Fibroblast of pulmonary artery (primary cell): ENCODE measurements at places on chromosomes 7 and 10.

GRCh38 chr7:106054971-106055532 lies 57.1 kb downstream of the SYPL1 start:
- DNase-seq: no peak

- peak; percentile 10 for DNase-seq
Observed at GRCh38 chr10:132306864-132307751, 642 bp downstream of the STK32C start.

- no peak for DNase-seq
Observed at GRCh38 chr7:6546498-6547251, 4.6 kb downstream of the GRID2IP start.

GRCh38 chr10:97718178-97718577 lies 4.6 kb downstream of the MARVELD1 start:
- no peak for DNase-seq

DNA sequence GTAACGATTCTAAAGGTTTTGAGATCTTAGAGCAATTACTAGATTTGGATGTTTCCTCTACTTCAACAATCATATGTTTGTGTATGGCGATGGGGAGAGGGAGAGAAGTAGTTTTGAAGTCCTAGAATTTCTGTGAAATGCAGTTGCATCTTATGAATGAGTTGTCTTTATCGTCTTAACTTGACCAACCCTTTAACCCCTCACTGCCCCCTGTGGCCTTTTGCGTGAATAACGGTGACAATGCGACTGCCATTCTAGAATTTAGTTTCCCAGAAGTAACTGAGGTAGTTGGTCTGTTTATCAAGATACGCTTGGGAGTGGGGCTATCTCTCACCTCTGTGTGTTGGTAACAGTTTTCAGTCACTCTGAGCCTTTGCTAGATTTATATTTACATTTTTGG lies 204.6 kb downstream of the HDAC9 start:
- DNase-seq: no peak

DNA sequence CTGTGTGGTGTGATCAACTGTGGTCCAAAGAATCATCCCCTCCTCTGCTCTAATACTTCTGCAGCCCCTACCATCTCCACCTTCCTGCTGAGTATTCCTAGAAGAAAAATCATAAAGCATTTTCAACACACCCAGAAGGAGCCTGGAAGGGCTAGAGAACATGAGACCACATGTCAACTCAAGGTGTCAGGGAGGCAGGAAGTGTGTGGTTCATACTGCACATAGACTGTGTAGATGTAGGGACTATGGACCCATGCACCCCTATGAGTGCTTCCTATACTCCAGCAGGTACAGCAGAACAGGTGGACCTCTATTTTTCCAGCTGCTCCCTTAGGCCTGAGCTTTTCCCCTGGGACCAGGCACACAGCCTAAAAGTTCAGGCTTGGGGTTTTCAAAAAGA lies 2.6 kb upstream of the ZNF746 start:
- no peak for DNase-seq

GRCh38 chr10:103259989-103260388 lies 14.3 kb downstream of the RPEL1 start:
- DNase-seq: no peak

DNA sequence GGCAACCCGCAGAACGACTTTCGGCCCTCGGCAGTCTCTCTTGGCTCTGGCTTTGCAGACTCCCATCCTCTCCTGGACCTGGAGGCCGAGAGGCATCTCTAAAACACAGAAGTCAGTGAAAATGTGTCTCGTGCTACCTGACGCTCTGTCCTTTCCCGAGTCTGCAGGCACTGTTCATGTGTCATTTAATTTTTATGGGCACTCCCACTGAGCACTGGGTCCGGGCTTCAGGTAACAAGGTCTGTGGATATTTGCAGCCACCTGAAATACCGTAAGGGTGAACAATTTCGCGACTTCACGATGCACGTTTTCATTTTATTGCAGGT lies 96.8 kb downstream of the GLRX3 start:
- no peak for DNase-seq

GRCh38 chr7:74464931-74465886 lies 11.5 kb downstream of the GTF2IRD1 start:
- no peak for DNase-seq

DNA sequence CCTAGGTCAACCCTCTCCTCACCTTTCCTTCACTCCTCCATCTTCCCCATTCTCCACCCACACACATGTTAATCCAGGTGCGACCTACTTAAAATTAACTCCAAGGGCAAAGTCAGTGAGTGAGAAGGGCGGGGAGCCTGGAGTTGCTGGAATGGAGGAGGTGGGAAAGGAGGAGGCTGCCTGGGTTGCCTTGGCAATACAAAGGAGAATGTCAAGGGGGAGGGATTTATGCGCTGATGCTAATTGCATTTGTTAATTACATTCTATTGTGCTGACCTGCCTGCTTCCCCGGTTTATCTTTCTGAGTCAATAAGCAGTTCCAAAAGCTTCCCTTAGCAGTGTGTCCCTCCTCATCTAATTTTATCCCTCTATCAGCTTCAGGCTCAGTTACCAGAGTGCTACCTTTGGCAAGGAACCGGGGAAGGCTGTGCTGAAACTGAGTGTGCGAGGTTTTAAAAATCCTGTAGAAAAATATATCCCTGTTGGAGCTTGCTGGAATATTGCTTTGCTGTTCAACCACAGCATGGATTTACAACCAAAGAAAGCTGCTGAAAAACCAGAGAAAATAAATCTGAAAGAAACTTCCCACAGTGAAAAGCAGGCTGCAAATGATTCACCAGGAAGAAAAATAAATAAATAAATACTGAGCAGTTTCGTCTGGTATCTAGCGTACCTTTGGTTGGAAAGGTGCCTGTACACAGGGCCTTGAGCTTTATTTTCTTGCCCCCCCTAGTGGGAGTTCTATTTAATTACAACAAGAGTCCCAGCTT lies 113.2 kb upstream of the DGKB start:
- peak; percentile 85 for DNase-seq

DNA sequence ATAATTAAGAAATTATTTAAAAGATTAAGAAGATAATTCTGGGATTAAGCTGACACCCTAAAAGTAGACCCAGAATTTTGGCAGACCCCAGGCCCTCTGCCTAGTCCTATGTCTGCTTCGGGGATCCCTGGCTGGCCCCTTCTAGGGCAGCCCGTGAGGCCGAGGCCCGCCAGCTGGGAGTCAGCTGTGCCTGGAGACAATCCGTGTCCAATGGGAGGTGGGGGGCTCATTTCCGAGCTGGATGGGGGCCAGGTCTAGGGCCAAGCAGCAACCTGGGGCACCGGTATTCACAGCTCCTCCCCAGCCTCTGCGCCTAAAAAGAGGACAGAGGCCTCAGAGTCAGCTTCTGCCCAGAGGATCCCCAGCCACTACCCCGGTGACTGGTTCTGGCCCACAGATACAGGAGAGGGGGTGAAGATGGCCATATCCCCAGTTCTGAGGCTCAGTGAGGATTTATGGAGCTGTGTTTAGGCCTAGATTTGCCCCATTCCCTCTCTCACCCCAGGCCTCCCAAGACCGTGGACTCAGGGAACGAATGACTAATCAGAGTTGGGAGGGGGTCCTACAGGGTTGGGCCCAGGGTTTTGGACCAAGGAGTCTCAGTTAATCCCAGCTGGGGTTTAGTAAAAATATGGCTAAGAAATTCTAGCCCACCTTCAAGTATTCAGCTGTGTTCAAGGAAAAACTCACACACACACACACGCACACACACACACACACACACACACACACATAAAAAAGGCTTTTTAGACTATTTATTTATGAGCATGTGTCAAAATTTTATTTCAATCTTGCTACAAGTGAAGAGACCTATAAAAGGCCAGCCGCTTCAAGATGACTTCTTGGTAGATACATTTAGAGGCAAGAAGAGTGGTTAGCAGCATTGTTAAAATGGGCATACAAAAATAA lies 37.4 kb upstream of the LBX1 start:
- no peak for DNase-seq

- peak; percentile 36 for DNase-seq
Observed at GRCh38 chr7:92798517-92799249, 37.7 kb downstream of the CDK6 start.

DNA sequence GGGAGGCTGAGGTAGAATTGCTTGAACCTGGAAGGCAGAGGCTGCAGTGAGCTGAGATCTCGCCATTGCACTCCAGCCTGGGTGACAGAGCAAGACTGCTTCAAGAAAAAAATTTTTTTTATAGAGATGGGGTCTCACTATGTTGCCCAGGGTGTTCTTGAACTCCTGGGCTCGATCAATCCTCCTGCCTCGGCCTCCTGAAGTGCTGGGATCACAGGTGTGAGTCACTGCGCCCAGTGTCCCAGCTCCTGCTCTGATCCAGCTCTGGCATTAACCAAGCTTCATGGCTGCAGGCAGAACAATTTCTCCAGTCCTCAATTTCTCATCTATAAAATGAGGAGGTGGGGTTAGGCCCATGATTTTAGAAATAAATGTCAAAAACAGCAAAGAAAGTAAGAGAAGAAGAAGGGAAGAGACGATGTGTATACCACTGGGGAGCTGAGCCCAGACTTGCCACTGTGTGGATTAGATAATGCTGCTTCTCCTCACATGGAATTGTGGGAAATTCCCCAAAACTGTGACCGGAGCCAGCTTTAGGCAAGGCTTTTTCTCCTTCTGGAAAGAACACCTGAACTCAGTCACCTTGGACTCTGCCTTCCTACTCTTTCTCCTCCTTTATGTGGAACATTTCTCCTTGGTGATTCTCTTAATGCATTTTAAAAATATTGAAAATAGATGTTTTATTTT lies 25.5 kb downstream of the IL15RA start:
- no peak for DNase-seq
